ENCODE measurements at places on chromosomes 5 and 9.

DNA sequence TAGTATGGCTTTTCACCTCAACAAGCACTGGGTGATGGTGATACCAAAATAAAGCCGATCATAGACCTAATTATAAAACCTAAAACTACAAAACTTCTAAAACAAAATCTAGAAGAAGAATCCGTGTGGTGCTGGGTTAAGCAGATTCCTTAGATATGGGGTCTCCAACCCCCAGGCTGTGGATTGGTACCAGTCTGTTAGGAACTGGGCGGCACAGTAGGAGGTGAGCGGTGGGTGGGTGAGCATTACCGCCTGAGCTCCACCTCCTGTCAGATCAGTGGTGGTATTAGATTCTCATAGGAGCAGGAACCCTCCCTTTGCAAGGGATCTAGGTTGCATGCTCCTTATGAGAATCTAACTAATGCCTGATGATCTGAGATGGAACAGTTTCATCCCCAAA lies 33.2 kb downstream of the MRPS27 start:
- no peak for DNase-seq

GRCh38 chr5:10585518-10585915 lies 21.6 kb downstream of the ANKRD33B start:
- DNase-seq, result no peak

DNA sequence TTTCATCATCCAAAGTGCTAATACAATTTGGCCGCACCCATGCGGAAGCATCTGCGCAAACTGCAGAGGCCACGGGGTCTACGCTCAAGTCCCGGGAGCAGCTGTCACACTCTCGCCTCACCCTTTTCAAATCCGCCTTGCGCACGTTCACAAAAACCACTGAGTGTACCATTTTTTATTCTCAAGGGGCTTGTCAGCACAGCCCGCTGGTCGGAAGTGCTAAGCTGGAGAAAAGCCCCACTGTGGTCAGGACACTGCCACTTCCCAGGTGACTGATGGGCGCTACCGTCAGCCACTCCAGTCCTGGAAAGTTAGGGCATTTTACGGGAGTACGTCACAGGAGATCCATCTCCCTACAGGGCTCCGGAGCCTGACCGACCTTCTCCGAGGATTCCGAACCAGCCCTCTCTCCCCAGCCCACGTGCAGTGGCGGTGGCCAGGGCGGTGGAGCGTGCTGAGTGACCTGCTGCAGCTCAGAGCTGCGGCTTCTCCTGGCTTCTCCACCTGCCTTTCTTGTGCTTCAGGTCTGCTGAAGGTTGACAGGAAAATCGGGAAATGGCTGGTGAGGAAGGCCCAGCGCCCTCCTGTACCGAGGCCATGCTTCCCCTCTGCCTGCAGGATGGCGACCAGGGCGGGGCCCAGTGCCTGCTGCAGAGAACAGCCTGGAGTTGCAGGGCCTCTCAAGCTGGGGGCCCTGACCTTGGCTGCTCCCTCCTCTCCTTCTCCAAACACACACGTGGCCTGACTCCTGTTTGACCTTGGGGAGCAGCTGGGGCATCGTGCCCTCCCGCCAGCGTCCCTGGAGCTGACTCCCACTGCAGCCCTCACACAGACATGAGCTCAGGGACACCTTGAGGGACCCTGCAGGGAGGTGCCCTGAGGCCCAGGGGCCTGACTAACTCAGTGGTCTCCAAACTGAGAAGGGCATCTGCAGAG lies 14.3 kb downstream of the RASGEF1C start:
- no peak for DNase-seq

DNA sequence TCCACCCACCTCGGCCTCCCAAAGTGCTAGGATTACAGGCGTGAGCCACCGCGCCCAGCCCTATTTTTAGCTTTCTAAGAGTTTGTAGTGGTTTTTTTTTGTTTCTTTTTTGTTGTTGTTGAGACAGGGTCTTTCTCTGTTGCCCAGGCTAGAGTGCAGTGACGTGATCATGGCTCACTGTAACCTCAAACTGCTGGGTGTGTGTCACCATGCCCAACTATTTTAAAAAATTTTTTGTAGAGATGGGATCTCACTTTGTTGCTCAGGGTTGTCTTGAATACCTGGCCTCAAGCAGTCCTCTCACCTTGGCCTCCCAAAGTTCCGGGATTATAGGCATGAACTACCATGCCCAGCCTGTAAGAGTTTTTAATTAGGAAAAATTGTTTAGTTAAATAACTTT lies 145.3 kb upstream of the SH3GL2 start:
- DNase-seq, result no peak

- no peak for DNase-seq
These were observed 11.3 kb upstream of the KIAA1958 start for GRCh38 chr9:112475318-112475717.

- DNase-seq, result no peak
These were observed 402.5 kb upstream of the SLC24A2 start for GRCh38 chr9:20191228-20191840.

DNA sequence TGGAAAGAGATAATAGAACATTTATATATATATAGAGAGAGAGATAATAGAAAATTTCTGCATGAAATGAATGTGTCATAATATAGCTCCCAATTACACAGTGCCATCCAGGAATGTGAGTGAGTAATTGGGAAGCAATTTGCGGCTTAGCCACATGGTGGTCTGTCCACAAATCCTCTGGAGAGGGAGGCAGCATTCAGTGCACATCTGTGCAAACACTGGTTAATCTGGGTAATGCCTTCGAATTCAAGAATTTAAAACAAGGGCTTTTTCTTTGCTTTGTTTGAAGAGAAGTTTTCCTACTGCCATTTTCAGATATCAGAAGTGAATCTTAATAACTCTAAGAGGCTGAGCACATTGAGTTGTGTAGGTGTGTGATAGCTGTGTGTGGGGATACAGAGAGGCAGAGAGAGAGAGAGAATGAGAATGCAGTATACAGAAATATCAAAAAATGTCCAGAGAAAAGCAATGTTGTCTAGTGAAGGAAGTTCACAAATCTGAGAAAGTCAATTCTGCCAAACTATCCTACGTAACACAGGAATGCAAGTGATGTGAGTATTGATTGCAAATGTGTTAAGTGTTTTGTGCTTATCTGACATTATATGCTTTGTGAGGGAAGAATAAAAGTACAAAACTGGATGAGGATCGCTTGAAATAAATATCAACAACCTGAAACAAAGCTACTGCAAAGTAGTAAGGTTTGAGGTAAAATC lies 134.6 kb downstream of the EDIL3 start:
- no peak for DNase-seq

GRCh38 chr9:135070198-135070951 lies 17.1 kb upstream of the OLFM1 start:
- no peak for DNase-seq

DNA sequence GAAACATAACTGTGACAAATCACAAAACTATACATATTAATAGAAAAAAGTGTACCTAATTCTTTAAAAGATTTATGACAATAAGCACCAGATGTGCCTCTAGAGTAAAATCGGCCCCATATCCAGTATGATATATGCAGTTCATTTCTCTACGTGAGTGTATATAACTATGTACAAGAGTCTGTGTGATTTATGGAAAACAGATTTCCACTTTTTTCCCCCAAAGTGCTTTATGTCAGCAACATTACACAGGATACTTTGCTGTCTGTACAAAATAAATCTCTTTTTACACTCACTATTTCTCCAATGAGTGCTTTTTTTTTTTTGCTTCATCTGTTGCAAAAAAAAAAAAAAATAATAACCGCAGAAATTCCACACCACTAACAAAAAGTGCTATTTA lies 298.8 kb upstream of the RFX3 start:
- no peak for DNase-seq

- no peak for DNase-seq
These were observed 157.7 kb downstream of the SLF1 start for GRCh38 chr5:94776167-94776566.

GRCh38 chr5:9037048-9037447 lies 508.8 kb downstream of the SEMA5A start:
- no peak for DNase-seq

GRCh38 chr5:42285230-42285629 lies 138.0 kb upstream of the GHR start:
- DNase-seq, result no peak

DNA sequence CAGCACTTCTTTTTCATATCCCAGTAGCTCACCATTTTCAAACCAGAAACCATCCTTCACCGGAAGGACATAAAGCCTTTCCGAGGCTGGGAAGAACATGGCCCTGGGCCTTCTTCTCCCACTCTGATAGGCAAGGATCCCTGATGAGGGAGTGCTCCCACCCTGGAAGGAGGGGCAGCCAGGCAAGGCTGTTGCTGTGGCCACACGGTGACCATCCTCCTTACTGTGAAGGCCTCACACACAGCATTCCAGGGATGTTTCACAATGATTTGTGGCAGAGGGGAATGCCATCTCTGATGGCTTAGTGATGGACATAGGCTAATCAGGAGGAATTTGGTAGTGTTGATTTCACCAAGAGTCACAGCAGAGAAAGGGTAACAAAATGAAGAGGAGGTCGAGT lies 130.7 kb downstream of the ADAMTS12 start:
- DNase-seq, result no peak

DNA sequence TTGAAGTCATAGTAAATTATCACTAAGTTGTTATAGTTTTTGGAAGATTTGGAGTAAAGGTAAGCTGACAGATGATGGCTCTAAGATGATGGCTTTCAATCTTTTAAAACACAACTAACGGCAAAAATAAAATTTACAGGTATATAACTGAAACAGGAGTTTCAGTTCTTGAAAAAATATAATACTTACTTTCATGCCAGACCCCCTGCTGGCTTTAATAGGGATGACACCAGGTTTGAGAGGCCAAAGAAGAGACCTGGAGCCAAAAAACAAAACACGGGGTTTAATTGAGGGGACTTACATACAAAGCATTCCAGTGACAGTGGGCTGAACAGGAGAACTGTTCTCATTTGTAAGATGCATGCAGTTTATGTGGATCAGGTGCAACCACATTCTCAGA lies 301.7 kb upstream of the PCSK5 start:
- no peak for DNase-seq

- no peak for DNase-seq
These were observed 193.9 kb downstream of the RORB start for GRCh38 chr9:74691058-74691457.

GRCh38 chr9:75176037-75176436 lies 87.7 kb downstream of the OSTF1 start:
- DNase-seq, result no peak

DNA sequence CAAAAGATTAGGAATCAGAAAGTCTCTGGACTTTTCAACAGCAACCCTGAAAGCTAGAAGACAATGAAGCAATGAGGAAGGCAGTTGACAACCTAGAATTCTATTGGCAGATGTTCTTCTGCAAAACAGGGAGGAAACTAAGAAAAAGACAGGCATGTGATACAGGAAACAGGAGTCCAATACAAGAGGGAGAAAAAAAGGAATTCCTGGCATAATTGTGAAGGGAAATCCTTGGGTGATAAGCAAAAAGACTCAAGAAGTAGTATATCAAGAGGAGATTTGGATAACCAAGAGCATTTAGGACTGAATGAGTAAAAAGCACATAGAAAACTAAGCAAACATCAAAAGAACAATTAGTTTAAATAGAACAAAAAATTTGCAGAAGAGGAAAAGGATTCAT lies 58.6 kb downstream of the LPAR1 start:
- no peak for DNase-seq

DNA sequence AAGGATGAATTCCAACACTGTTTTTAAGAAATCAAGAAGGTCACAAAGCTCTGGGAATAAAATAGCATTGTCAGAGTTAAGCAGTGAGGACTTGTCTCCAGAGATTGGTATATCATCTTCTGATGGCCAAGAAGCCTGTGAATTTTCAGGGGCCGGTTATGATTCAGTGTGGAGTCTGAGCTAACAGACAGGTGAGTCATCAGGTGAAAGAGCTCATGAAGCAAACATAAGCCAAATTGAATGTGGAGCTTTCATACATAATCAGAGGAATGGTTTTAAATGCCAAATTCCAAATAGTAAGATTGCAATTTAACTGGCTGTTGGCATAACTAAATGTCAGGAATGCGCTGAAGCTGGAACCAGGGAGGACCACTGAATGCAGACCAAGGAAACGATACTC lies 494.2 kb downstream of the MTRR start:
- DNase-seq, result no peak

- DNase-seq, result no peak
These were observed 13.4 kb upstream of the PCSK5 start for GRCh38 chr9:75876999-75877640.

GRCh38 chr9:79562749-79563386 lies 8.9 kb upstream of the TLE4 start:
- no peak for DNase-seq

GRCh38 chr5:96566833-96567587 lies 95.2 kb upstream of the CAST start:
- DNase-seq, result no peak

DNA sequence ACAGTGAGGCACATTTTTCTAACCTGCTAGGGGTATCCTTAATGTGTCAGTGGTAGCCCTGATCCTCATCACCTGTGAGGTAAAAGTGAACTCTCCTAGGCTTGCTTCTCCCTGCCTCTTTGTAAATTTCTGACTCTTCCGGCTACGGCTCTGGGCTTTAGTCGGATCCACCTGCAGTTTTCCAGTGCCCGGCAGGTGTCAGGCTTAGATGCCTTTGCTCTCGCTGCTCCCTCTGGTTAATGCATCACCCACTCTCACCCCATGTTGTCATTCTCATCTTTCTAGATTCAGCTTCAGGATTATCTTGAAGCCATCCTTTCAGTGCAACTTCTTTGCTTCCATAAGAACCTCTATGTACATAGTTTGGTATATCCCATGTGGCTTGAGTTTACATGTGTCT lies 3.6 kb downstream of the CEP78 start:
- DNase-seq, result no peak

- no peak for DNase-seq
These were observed 51.7 kb downstream of the IRF1 start for GRCh38 chr5:132438917-132439316.

DNA sequence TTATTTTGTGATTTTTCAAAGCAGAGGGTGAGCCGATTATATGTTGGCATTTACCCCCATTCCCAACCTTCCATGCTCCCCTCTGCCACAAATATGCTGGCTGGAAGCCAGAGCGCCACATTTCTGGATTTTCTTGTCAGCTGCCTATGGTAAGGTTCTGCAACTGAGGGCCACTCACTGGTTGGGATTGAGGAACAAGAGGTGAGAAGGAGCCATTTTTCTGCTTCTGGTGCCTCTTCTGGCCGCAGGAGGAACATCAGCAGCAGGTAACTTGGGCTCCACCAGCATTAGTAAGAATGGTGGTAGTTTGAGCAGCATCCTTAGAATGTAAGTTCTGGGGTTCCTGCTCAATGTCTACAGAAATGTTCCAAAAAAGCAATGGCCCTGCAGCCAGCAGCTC lies 159.5 kb upstream of the MAST4 start:
- no peak for DNase-seq

GRCh38 chr5:161847447-161847846 lies 473 bp upstream of the GABRA1 start:
- no peak for DNase-seq

DNA sequence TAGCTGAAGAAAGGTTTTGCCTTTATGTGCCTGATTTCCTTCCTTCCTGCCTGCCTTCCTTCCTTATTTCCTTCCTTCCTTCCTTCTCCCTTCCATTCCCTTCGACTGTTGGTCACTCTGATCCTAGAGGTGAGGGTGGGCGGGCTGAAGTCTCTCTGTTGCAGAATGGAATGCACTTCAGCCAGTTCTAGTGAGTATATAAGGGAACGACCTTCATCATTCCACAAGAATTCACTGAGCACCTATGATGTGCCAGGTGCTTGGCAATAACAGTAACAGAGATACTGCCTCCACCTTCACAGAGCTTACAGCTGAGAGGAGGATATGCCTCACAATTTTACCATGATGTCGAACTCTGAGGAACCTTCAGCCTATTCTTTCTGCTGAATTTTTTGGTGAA lies 8.7 kb upstream of the OR5C1 start:
- no peak for DNase-seq

Data from stimulated activated naive CD4-positive, alpha-beta T cell (primary cell).